Naive thymus-derived CD8-positive, alpha-beta T cell (primary cell): ENCODE measurements at places on chromosomes 3 and 15. TPM values are rescaled to one million over a fixed set of nuclear protein-coding genes. Genes with fewer than 3 reads are reported as not detected.

The HHLA2 gene
- 0.75 TPM for total RNA-seq

The C2CD4B gene
- total RNA-seq, result not detected

The EFHB gene
- 3.2 TPM for total RNA-seq

The CEP152 gene
- 11.5 TPM for total RNA-seq

The ADAMTS17 gene
- 2.4 TPM for total RNA-seq

The MYRIP gene
- total RNA-seq, result not detected

The CHRM5 gene
- total RNA-seq, result not detected

DNA sequence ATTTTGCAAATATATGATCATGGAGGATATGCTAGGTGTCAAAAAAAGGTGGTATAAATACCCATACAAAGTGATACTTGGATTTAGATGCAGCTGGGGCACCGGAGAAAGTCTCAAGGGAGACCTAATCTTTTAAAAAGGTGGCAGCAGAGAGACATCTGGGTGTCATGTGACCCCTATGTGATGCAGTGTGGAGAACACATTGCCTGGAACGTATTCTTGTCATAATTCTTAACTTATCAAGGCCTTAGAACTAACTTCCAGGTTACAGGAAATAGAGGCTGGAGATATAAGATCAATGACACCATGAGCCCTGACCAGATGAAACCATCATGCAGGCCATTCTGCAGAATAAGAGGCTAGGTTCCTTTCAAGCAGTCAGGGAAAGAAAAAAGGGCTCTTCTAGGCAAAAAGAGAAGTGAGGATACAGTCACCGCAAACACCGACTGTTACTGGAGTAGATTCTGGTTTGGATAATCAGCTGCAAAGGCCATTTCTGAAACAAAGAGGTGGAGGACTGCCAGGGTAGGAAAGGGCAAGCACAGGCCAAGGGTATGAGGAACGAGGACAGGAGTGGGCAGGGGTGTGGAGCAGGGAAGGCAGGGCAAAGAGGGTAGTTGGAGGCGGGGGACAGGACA, 100.6 kb downstream of the OXNAD1 start:
- peaks cover 77% of the 10 kb centered on the region for H3K36me3 ChIP-seq
- H3K4me1 ChIP-seq, result peaks cover 59% of the 10 kb centered on the region
- peak overlapping the region; percentile 20 for H3K4me3 ChIP-seq
- peak overlapping the region; percentile 71 for H3K27ac ChIP-seq
- no peaks in the 10 kb centered on the region for H3K27me3 ChIP-seq

DNA sequence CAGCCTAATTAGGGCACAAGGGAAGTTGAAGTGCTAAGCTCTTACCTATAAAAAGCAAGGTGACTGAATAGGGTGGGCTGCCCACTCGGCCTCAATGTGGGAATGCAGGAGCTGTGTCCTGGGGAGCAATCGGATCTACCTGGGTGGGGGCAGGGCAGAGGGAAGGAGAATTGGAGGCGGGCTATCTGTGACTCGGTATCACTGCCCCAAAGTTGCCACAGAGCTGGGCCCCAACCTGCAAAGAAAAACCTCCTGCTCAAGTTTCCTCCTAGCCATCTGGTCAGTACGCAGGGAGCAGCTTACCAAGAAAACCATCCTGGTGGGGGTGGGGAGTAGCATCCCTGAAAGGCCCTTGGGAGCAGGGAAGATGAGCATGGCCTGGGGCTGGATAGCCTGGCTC, 10.7 kb downstream of the CIB2 start:
- H3K4me1 ChIP-seq, result no peaks in the 10 kb centered on the region
- no peak for DNase-seq
- no peaks in the 10 kb centered on the region for H3K27me3 ChIP-seq
- no peak overlapping the region for H3K27ac ChIP-seq
- H3K4me3 ChIP-seq, result no peak overlapping the region

DNA sequence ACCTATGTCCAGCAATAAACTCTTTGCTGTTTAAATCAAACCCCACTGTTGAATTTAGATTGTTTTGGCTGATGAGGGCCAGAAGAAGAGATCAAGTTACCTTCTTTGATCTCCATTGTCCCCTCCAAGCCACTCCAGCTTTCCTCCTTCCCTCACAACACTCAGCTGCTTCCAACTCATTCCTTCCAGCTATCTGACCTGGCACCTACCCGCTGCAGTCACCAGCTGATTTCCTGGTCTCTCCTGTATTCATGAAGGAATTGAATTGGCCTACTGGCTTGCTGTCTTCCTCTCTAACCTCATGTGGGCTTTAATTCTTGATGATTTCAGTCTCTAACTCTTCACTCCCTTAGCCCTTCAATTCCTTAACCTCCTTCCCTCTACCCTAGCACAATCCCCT, 40.8 kb upstream of the ABHD17C start:
- peaks cover 24% of the 10 kb centered on the region for H3K27me3 ChIP-seq
- no peak for DNase-seq
- no peak overlapping the region for H3K27ac ChIP-seq
- H3K36me3 ChIP-seq, result no peaks in the 10 kb centered on the region
- H3K4me3 ChIP-seq, result no peak overlapping the region

GRCh38 chr3:121473001-121473400, 72.8 kb downstream of the POLQ start:
- H3K27ac ChIP-seq, result no peak overlapping the region
- no peak for DNase-seq
- no peak overlapping the region for H3K4me3 ChIP-seq
- H3K27me3 ChIP-seq, result no peaks in the 10 kb centered on the region
- no peaks in the 10 kb centered on the region for H3K4me1 ChIP-seq

DNA sequence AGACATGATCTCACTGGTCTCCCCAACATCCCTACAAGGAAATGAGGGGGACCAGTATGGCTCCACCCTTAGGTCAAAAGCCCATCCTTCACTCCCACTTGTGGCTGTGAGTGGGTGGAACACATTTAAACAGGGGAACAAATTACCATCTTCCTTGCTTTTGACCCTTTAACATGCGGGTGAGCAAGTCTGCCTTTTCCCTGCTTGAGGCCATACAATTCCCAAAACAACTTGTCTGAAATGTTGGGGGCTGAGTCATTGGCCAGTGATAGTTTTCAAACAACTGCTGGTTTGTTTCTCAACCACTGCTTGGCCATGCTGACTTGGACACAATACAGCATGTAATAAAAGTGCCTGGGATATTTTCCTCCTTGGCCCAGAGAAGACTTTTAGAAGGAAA, 39.6 kb downstream of the COL8A1 start:
- no peaks in the 10 kb centered on the region for H3K27me3 ChIP-seq
- no peak overlapping the region for H3K4me3 ChIP-seq
- H3K4me1 ChIP-seq, result no peaks in the 10 kb centered on the region

DNA sequence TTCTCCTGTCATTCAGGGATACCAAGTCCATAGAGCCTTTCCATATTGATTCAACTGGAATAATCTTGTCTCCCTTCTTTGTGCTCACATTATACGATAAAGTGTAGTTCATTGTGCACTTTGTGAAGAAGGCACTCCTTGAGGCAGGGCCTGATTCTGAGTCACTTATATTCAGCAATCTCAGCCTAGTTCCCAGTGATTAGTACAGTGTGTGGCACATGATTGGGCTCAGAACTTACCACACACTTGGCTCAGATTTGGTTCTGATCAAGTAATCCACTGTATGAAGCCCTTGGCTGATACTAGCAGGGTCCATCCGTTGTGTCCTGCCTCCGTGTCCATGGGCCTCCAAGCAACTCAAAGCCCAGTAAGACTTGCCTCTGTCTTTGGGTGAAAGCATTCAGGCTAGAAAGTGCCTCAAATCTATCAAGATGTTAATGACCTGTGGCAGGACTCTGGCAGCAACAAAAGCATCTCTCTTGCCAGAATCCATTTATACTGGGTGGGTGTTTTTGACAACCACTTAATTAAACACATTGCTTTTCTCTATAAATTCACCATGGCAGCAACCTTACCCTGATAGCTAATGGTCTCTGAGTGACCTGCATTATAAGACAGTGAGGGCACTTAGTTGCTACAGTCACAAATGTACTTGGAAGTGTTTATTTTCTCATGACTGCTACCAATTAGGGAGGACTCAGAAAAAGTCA, 51.3 kb downstream of the TPRG1 start:
- no peaks in the 10 kb centered on the region for H3K4me1 ChIP-seq
- no peaks in the 10 kb centered on the region for H3K27me3 ChIP-seq
- H3K4me3 ChIP-seq, result no peak overlapping the region
- H3K27ac ChIP-seq, result no peak overlapping the region
- no peak for DNase-seq

- H3K36me3 ChIP-seq, result peaks cover 12% of the 10 kb centered on the region
- no peak overlapping the region for H3K4me3 ChIP-seq
- DNase-seq, result no peak
Measured at GRCh38 chr3:18919158-18919557, 229.2 kb upstream of the KCNH8 start.

- H3K36me3 ChIP-seq, result peaks cover 58% of the 10 kb centered on the region
- H3K4me3 ChIP-seq, result no peak overlapping the region
- no peak overlapping the region for H3K27ac ChIP-seq
Measured at GRCh38 chr15:34362047-34362773, 4.8 kb downstream of the LPCAT4 start.

- no peaks in the 10 kb centered on the region for H3K27me3 ChIP-seq
- peaks cover 12% of the 10 kb centered on the region for H3K36me3 ChIP-seq
- H3K4me1 ChIP-seq, result no peaks in the 10 kb centered on the region
- H3K4me3 ChIP-seq, result no peak overlapping the region
Measured at GRCh38 chr3:157312376-157312745, 124.3 kb upstream of the PTX3 start.

DNA sequence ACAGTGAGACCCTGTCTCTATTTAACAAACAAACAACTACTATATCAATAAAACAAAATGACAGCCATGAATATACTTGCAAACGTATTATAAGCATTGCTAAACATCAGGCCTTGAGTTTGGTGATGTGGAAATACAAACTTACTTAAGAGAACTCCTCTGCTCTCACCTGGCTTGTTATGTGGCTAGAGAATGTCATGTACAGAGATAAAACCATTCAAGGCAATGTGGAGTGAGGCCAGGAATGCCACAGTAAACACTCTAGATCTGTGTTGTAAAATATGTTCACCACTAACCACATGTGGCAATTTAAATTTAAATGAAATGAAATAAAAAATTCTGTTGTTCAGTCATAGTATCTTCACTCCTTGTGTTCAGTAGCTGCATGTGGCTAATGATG, 22.7 kb upstream of the RARB start:
- H3K4me1 ChIP-seq, result no peaks in the 10 kb centered on the region
- DNase-seq, result no peak

GRCh38 chr15:96356494-96357455, 26.3 kb downstream of the NR2F2 start:
- H3K4me3 ChIP-seq, result peak overlapping the region; percentile 79
- H3K36me3 ChIP-seq, result no peaks in the 10 kb centered on the region
- H3K27me3 ChIP-seq, result peaks cover 48% of the 10 kb centered on the region
- peak; percentile 30 for DNase-seq
- peak overlapping the region; percentile 59 for H3K27ac ChIP-seq

DNA sequence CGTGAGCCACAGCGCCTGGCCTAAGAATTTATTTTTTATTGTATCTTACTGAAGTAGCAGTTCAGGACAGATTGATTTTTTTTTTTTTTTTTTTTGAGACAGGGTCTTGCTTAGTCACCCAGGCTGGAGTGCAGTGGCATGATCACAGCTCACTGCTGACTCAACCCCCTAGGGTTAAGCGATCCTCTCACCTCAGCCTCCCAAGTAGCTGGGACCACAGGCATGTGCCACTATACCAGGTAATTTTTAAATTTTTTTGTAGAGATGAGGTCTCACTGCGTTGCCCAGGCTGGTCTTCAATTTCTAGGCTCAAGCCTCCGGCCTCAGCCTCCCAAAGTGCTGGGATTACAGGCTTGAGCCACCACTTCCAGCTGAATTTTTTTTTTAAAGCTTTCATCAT, 99.8 kb upstream of the HERC1 start:
- no peaks in the 10 kb centered on the region for H3K27me3 ChIP-seq
- no peak overlapping the region for H3K4me3 ChIP-seq
- H3K4me1 ChIP-seq, result peaks cover 12% of the 10 kb centered on the region
- no peaks in the 10 kb centered on the region for H3K36me3 ChIP-seq
- no peak for DNase-seq

- H3K4me1 ChIP-seq, result no peaks in the 10 kb centered on the region
- H3K36me3 ChIP-seq, result no peaks in the 10 kb centered on the region
- DNase-seq, result no peak
- no peak overlapping the region for H3K4me3 ChIP-seq
Measured at GRCh38 chr3:100563652-100564211, 45.7 kb upstream of the ADGRG7 start.

DNA sequence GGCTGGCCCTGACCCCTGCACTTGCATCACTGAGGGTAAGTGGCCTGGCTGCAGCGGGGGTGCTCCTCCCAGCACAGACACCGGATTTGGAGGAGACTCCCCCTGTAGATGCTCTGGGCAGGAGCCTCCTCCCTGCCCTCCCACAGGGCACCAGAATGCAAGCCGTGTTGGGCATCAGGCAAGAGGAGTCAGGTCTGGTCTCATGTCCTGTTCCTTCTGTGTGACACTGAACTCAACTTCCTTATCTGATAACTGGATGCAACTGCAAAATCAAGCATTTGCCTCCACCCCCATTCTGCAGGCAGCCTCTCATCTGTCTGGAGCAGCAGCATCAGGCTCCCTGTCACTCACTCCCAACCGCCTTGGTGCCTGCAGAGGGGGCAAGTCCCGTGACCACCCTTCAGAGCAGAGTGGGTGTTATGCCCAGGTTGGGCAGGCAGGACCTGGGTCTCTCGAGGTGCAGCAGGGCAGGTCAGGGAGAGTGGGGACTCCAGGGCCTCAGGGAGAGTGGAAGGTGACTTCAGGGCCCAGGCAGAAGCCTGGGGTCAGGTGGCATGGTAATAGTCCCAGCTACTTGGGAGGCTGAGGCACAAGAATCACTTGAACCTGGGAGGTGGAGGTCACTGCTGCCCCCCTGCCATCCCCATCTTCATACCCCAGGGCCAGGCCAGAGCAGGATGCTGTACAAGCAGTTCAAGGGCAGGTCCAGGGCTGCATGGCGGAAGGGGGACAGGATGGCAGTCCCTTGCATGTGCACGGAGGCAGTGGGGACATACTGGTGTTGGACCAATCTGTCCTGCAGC, 10.5 kb upstream of the RPL29 start:
- no peak overlapping the region for H3K27ac ChIP-seq
- H3K4me1 ChIP-seq, result peaks cover 13% of the 10 kb centered on the region
- H3K36me3 ChIP-seq, result no peaks in the 10 kb centered on the region
- no peak overlapping the region for H3K4me3 ChIP-seq
- no peak for DNase-seq

- DNase-seq, result no peak
- H3K27ac ChIP-seq, result no peak overlapping the region
- peaks cover 12% of the 10 kb centered on the region for H3K4me1 ChIP-seq
- peaks cover 23% of the 10 kb centered on the region for H3K36me3 ChIP-seq
- H3K4me3 ChIP-seq, result no peak overlapping the region
Measured at GRCh38 chr3:197814372-197814771, 23.3 kb downstream of the LRCH3 start.

DNA sequence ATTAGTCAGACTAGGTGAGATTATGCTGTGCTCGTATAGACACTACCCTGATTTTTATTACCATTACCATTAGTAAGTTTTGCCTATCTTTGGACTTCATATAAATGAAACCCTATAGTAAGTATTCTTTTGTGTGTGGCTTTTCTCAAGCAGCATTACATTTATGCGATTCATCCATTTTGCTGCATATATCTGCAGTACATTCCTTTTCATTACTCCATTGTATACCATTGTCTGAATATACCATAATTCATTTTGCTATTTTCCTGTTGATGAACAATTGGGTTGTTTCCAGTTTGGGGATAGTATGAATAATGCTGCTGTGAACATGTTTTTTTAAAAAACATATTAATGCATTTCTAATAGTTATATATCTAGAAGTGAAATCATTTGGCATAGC, 45.3 kb downstream of the TMEM212 start:
- no peaks in the 10 kb centered on the region for H3K4me1 ChIP-seq
- H3K27me3 ChIP-seq, result no peaks in the 10 kb centered on the region
- no peak overlapping the region for H3K27ac ChIP-seq
- DNase-seq, result no peak
